ENCODE measurements at places on chromosomes 2 and 18.

GRCh38 chr2:73173781-73174180 is 28.6 kb upstream of the NOTO start:
- no peak for DNase-seq

- no peak for DNase-seq
Observed at GRCh38 chr2:234146087-234146826, 95.8 kb downstream of the SPP2 start.

DNA sequence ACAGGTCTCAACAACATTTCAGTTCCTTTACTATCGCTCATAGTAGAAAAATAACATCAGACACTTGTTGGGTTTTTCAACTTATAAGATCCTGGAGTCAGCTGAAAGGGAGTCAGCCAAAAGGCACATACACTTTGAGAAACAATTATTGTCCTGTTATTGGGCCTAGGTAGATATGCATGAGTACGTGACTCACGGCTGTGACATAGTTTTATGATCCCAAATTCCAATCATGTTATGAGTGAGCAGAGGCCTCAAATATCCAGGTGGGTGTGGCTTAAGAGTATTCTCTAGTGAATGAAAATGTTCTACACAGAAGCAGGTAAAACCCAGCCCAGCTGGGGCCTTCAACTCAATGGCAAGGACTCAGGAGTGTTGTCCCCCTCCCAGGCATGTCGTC is 27.2 kb downstream of the SERPINB8 start:
- DNase-seq = no peak

- no peak for DNase-seq
Observed at GRCh38 chr18:38038242-38038641, 472.6 kb upstream of the CELF4 start.

DNA sequence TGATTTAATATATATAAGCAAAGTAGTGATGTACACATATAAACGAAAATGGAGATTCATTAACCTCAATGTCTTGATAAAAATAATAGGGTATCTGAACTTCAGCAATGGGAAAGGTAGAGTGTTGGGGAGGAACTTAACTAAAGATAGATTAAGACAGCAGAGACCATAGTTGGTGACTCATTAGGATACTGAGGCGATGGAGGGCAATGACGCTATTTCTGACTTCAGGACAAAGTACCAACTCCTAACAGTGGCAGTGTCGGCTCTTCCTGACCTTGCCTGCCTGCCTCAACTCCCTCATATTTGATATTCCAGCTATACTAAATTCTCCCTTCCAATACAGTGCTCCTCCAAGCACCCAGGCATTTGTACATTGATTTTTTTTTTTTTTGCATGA is 98.6 kb downstream of the CDH2 start:
- no peak for DNase-seq

GRCh38 chr2:160419776-160420505 is 73.7 kb downstream of the RBMS1 start:
- DNase-seq = no peak

GRCh38 chr18:12304351-12305210 is 3.5 kb upstream of the TUBB6 start:
- DNase-seq = no peak

DNA sequence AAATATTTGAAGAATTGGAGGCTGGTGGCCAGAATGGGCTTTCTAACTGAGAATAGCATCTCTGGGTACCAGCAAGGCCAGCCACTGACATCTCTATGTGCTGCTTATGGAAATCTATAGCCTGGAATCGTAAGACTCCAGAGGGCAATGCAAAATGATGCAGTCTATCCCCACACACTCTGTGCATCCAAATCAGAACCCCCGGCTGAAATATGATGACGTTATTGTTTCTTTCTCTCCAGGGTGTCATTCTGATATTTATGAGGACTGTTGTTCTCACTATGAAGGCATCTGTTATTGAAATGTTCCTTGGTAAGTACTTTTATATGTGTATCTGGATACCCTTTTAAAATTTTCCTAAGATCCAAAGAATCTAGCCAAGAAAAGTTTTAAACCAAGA is 19.6 kb downstream of the VIT start:
- no peak for DNase-seq

GRCh38 chr18:31578126-31578525 is 13.6 kb upstream of the TTR start:
- no peak for DNase-seq

DNA sequence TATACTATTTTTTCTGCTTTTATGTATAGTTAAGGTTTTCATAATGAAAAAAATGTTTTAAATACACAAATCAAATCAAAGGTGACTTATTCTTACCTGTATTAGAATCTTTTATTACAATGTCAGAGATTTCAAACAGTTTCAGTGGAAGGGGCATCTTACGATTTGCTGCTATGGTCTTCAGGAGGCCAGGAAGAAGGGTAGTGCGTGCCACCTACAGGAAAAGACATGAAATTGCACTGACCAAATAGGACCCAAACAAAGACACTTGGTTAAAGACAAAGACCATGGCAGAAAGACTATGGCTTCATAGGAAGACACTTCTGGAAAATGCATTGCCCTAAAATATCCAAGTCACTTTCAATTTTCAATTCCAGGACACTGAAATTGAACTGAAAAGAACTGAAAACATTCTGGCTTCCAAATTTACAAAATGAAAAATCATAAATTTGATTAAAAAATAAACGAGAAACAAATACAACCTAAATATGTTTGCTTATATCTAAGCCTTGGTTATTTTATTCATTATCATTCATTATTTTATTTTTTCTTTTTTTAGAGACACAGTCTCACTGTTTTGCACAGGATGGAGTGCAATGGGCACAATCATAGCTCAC is 42.1 kb downstream of the FARSB start:
- peak; percentile 35 for DNase-seq

DNA sequence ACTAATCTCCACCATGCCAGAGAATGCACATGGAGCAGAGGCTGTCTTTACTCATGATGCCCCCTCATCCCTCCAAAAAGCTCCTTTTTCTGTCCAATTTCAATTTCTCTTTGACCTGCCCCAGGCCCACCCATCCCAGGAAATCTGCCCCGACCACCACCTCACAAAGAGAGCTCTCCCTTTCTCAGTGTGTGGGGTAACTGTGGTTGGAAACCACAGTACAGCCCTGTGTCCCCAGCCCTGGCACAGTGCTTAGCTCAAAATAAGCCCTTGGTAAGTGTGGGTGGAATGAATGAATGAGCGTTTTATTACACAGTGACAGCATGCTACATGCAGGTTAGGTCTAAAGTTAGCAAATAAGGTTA is 43.7 kb upstream of the CAB39 start:
- no peak for DNase-seq

- no peak for DNase-seq
Observed at GRCh38 chr2:40118622-40119021, 333.3 kb downstream of the SLC8A1 start.

GRCh38 chr2:176129813-176130146 is 275 bp downstream of the HOXD8 start:
- no peak for DNase-seq

GRCh38 chr2:5749347-5749746 is 57.2 kb downstream of the SOX11 start:
- no peak for DNase-seq

- peak; percentile 93 for DNase-seq
Observed at GRCh38 chr2:7899923-7900322, 781.9 kb upstream of the ID2 start.

- DNase-seq = no peak
Observed at GRCh38 chr18:22509423-22509822, 91.7 kb upstream of the CTAGE1 start.

DNA sequence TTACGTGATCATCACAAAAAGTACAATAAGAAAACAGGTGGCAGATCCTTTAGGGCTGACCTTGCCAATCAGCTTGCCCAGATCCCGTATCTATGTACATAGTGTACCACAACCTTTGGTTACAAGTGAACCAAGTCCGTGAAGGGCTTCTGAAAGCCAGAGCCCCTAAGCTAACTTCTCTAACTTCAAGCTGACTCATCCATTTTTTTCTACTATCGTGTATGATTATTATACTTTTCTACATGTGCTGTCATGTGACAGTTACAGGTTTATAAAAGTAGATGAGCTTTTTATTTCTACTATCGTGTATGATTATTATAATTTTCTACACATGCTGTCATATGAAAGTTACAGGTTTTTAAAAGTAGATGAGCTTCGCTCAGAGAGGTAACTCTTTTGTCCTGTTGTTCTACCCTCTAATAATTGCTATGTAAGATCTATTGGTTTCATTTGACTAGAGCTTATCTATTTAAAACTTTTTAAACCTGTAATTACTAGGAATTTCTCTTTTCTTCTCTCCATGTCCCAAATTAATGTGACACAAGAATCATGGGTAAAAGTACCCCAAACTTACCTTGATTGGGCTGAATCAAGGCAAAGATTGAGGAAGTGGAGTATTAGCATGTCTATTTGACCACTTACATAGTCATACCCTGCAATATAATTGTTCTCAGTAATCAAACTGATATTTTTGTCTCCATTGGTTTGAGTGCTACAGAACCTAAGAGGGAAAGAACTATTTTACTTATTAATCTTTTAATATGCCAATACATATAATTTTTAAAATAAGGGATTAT is 29.4 kb upstream of the DNAH7 start:
- no peak for DNase-seq

GRCh38 chr2:97708608-97709007 is 4.8 kb upstream of the ZAP70 start:
- DNase-seq = no peak

DNA sequence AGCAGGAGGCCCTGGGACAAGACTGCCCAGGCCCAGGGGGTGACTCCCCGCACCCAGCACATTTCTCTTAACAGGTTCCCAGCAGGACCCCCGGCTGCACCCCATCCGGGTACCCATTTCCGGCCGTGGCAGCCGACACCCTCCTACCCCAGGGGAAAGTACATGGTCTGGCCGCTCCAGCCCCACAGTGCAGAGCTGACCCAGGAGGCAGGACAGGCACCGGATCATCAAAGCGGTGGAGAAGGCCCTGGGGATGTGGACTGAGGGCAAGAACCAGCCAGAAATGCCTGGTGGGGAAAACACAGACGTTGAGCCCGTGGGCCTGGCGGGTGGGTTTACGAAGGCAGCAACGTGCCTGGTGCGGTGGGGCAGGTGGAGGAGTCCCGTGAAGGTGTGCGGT is 79.5 kb upstream of the GPC1 start:
- no peak for DNase-seq

- DNase-seq = no peak
Observed at GRCh38 chr2:165810418-165810817, 16.4 kb upstream of the GALNT3 start.

- DNase-seq = no peak
Observed at GRCh38 chr18:58398648-58399398, 230.1 kb downstream of the ALPK2 start.

- no peak for DNase-seq
Observed at GRCh38 chr2:73836141-73836943, 7.6 kb downstream of the STAMBP start.

- no peak for DNase-seq
Observed at GRCh38 chr18:76621782-76622495, 126.9 kb upstream of the ZNF516 start.

DNA sequence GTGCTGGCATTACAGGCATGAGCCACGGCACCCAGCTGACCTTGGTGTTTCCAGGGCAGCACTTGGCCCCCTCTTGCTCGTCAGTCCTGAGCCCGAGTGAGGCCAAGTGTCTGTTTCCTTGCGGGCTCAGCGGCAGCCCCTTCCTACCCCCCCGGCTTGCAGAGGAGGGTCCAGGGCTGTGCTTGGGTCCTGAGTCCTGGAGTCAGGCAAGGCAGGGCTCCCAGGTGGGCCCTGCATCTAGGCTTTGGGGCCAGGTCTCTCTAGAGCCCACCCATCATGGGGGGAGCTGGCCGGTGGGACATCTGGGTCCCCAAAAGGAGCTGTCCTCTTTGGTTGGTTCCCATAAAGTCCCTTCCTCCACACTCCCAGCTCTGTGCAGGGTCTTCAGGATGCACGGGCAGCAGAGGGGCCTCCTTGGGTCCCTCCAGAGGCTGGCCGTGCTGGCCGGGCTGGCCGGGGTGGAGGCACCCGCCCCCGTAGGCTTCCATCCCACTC is 63.7 kb upstream of the HPCAL1 start:
- no peak for DNase-seq

GRCh38 chr2:46769809-46770208 is 145.8 kb downstream of the MCFD2 start:
- DNase-seq = no peak

DNA sequence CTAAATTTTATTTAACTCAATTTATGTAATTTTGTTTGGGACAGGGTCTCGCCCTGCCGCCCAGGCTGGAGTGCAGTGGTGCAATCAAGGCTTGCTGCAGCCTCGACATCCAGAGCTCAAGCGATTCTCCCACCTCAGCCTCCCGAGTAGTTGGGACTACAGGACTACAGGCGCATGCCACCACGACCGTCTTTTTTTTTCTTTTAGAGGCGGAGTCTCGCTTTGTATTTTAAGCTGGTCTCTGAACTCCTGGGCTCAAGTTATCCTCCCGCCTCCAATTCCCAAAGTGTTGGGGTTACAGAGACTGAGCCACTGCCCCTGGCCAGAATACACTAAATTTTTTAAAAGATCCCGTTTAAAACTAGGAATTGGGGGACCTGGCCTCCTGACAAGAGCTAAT is 18.5 kb downstream of the WNT10A start:
- no peak for DNase-seq

DNA sequence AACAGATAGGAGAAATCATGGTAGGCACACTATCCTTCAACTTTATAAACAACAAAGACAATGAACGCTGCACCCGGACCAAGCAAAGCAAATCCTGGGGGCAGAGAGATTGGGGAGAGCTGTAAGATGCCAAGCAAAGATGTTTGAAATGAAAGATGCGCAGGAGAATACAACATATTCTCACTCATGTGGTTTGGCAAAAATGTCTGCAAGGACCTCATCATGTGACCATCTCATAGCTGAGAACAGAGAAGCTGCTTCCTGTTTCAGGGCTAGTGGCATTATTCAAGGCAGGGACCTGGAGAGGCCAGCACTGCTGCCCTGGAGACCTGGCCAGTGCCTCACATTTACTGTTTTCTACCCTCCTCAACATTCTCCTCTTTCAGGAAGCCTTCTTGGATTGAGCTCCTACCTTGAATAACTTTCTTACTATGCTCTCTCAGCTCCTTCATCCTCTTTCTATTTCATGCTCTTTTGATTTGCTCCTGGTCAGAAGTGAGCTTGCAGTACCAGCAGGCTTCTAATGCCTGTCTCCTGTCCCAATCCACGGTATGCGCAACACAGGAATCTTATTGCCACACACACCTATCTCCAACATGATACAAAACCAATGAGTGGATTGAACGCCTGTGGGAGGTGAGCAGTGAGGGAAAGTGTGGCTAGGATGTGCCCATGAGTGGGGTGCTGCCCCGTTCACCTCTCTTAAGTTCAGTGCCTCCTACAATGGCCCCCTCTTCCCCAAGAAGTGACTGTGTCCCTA is 133.0 kb downstream of the CELF4 start:
- DNase-seq = peak; percentile 23

DNA sequence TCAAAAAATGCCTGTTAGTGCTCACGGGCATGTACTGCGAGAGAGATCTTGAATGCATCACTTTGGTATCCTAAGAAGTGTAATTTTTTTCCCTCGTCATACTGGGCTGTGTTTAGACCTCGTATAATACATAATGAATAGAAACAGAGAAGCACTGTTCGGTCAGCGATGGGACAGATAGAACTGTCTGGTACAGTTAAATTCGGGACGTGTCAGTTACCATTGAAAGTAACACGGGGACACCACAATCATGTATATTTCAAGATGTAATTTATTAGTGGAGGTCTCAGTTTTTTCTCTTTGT is 1.8 kb downstream of the PKP4 start:
- DNase-seq = peak; percentile 26

Measured in Kasumi-1 (cell line).